HCT116 (cell line): ENCODE measurements at places on chromosomes 6 and 20. TPM values are rescaled to one million over a fixed set of nuclear protein-coding genes. Genes with fewer than 3 reads are reported as not detected.

- no peaks in the 10 kb centered on the region for H3K36me3 ChIP-seq
- no peak for DNase-seq
- no peak overlapping the region for H3K4me3 ChIP-seq
- H3K27ac ChIP-seq, result no peak overlapping the region
- no peaks in the 10 kb centered on the region for H3K27me3 ChIP-seq
Measured at GRCh38 chr6:145138469-145139139, 596.7 kb downstream of the EPM2A start.

DNA sequence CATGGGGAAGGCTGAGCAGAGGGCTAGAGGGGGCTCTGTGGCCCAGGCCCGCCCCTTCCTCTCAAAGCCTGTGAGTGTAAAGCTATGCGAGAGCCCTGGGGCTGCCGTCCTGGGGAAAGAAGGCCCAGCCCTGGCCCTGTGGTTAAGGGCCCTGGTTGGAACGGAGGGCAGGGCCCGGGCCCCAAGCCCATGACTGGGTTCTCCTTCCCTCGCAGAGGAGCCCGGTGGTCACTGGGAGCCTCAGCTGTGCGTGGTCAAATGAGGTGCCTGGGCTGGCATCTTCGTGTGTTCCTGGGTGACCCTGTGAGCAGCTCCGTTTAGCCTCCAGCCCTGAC is 56.0 kb downstream of the SMOC2 start:
- no peaks in the 10 kb centered on the region for H3K36me3 ChIP-seq
- no peak overlapping the region for H3K4me3 ChIP-seq
- H3K27ac ChIP-seq, result no peak overlapping the region

DNA sequence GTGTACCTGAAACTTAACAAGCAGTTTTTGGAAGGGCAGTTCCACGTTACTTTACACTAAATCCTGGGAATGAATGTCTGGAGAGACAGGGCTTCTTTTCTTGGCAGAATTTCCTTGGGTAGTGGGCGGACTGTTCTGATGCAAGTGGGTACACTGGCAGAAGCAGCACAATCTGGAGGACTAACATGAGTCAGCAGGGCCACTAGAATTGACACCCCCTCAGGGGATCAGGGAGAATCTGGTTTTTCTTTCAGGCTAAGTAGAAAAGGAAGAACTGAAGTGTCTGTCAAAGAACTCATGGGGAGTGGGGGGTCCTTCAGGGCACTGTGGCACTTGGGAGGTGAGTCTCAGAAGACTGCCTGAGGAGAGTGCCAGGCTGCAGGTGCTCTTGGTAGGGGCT is 34.6 kb downstream of the PANK2 start:
- no peaks in the 10 kb centered on the region for H3K4me1 ChIP-seq
- no peak overlapping the region for H3K27ac ChIP-seq
- peaks cover 26% of the 10 kb centered on the region for H3K36me3 ChIP-seq
- DNase-seq, result no peak
- H3K4me3 ChIP-seq, result no peak overlapping the region
- no peaks in the 10 kb centered on the region for H3K27me3 ChIP-seq

GRCh38 chr6:8110725-8111124 is 8.4 kb upstream of the EEF1E1 start:
- H3K27me3 ChIP-seq, result no peaks in the 10 kb centered on the region
- no peak overlapping the region for H3K4me3 ChIP-seq
- peaks cover 25% of the 10 kb centered on the region for H3K4me1 ChIP-seq

DNA sequence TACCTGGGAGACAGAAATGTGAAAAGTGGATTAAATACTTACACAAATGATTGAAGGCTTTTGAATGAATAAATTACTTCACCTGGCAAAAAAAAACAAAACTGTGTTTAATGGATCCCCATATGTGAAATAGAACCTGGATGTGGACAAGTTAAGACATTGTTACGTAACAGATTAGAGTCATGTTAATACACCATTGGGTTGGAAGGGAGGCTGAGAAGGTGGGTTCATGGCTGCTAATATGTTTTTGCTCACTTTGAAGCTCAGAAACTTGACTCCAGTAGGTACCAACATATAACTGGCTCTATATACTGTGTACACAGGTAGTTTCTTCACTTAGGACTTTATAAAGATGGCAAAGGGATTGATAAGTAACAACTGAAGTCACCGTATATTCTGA is 21.4 kb upstream of the TENT5A start:
- DNase-seq, result no peak
- H3K4me3 ChIP-seq, result no peak overlapping the region

- H3K27ac ChIP-seq, result no peak overlapping the region
- no peaks in the 10 kb centered on the region for H3K4me1 ChIP-seq
- H3K36me3 ChIP-seq, result no peaks in the 10 kb centered on the region
- no peak for DNase-seq
- H3K27me3 ChIP-seq, result no peaks in the 10 kb centered on the region
Measured at GRCh38 chr6:37903351-37904340, 84.1 kb downstream of the ZFAND3 start.

CCNC gene
- total RNA-seq, result 78.5 TPM
